Spinal cord (tissue), 10 donors: ENCODE measurements at places on chromosomes 7 and 10. TPM values are rescaled to one million over a fixed set of nuclear protein-coding genes. Genes with fewer than 3 reads are reported as not detected.

Gene SAMD8
- 91.7 TPM for total RNA-seq

DNA sequence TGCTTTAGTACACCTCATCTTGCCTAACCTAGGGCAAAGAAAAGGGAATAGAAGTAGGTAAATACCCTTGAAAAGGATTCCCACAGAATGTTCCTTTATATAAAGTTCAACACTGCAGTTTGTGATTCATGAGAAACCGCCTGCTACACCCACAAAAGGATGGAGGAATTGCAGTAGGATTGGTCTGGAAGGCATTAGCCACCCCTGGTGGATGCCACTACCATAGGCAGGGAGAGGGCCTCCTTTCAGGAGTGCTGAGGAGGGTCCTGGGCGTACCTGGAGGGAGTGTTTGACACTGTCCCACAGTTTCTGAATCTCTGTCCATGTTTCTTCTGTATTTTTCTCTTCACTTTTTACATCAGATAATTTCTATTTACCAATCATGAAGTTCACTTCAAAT lies 221.8 kb upstream of the TMEM72 start:
- H3K27ac ChIP-seq = no peak overlapping the region
- no peaks in the 10 kb centered on the region for H3K4me1 ChIP-seq
- DNase-seq = no peak
- H3K36me3 ChIP-seq = no peaks in the 10 kb centered on the region

GRCh38 chr7:41333511-41333910 lies 369.4 kb downstream of the INHBA start:
- no peaks in the 10 kb centered on the region for H3K36me3 ChIP-seq
- H3K27me3 ChIP-seq = no peaks in the 10 kb centered on the region
- no peaks in the 10 kb centered on the region for H3K4me1 ChIP-seq
- DNase-seq = no peak
- no peak overlapping the region for H3K27ac ChIP-seq
- no peak overlapping the region for H3K4me3 ChIP-seq

DNA sequence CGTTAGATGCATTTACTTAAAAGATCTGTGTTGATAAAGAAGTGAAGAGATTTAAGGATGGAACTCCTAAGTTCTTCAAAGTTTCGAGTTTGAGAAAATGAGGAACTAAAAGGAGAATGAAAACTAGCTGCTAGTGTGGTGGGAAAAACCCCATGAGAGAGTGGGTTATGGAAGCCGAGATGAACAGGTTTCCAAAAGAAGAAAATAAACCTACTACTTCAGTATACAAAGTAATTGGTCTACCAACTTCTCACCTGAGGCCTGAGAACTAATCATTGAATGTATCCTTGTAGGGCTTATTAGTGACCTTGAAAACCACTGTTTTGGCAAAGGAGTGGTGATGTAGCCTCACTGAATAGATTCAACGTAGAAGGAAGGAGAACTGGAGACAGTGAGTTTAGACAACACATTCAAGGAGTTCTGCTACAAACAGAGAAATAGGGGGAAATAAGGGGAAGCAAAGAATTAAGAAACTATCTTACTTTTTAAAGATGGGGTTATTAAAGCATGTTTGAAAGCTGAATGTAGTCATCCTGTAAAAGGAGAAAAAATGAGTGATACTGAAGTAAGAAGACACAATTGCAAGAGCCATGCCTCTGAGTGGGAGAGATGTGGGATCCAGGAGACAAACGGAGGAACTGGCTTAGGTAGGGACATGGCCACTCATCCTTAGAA lies 50.8 kb downstream of the CH25H start:
- H3K4me1 ChIP-seq = no peaks in the 10 kb centered on the region
- H3K27ac ChIP-seq = no peak overlapping the region
- no peaks in the 10 kb centered on the region for H3K36me3 ChIP-seq
- H3K4me3 ChIP-seq = no peak overlapping the region

- no peaks in the 10 kb centered on the region for H3K27me3 ChIP-seq
- no peak overlapping the region for H3K4me3 ChIP-seq
- H3K4me1 ChIP-seq = peaks cover under 1% of the 10 kb centered on the region
- no peaks in the 10 kb centered on the region for H3K36me3 ChIP-seq
Observed at GRCh38 chr7:47260270-47260669, 321.6 kb downstream of the TNS3 start.
